ENCODE measurements at places on chromosomes 4 and X.

DNA sequence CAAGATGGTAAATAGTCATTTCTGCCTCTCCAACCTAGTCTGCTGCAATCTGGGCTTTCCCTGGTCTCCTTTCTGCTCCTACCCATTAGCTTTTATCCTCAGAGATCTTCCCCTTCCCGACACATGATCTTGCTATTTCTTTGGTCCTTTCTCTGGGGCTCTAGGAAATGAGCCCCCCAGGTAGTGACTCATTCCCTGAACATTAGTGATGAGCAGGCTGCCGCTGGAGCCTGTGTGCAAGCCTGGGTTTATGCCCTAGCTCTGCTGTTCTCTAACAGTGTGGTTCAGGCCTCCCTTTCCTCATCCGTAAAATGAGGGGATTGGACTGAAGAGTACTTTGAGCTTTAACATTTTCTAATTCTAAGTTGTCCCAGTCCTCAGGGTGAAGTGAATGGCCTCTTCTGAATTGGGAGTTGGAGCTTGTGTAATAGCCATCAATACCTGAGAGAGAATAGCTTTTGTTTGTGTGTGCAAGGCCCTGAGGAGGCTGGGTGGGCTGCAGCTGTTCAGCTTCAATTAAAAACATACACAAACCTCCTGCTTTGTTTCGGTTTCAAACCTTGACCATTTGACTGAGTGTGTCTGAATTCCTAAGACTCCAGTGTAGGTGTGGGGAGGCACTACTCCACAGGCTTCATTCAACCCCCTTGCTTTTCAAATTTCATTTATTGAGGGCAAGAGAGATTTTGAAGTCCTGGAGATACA, 115.6 kb upstream of the SCML1 start:
- DNase-seq = no peak

- no peak for DNase-seq
These were observed 49.7 kb downstream of the RBM47 start for GRCh38 chr4:40579983-40580382.

- DNase-seq = no peak
These were observed 109.4 kb downstream of the KLHL4 start for GRCh38 chrX:87626996-87627395.

GRCh38 chr4:10180927-10181744, 64.5 kb upstream of the WDR1 start:
- peak; percentile 42 for DNase-seq

DNA sequence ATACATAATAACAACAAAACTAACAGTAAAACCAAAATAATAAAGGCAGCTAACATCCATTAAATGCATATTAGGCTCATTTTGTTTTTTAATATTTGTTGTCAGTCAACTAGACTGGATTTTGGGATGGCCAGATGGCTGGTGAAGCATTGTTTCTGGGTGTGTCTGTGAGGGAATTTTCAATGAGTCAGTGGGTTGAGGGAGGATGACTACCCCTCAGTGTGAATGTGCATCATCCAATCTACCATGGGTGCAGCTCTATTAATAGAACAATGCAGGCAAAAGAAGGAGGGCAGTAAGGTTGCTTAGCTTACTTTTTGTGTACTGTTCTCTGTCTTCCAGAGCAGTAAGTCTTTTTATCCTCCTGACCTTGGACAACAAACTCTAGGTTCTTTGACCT, 484.2 kb upstream of the HS3ST1 start:
- no peak for DNase-seq

All from naive thymus-derived CD8-positive, alpha-beta T cell (primary cell).